ENCODE measurements at places on chromosomes 7 and 10.

GRCh38 chr10:5752301-5752871, 60.8 kb downstream of the GDI2 start:
- DNase-seq: no peak

GRCh38 chr10:6788731-6789130, 208.7 kb upstream of the PRKCQ start:
- DNase-seq: no peak

GRCh38 chr7:140310337-140311002, 87.9 kb downstream of the SLC37A3 start:
- no peak for DNase-seq

DNA sequence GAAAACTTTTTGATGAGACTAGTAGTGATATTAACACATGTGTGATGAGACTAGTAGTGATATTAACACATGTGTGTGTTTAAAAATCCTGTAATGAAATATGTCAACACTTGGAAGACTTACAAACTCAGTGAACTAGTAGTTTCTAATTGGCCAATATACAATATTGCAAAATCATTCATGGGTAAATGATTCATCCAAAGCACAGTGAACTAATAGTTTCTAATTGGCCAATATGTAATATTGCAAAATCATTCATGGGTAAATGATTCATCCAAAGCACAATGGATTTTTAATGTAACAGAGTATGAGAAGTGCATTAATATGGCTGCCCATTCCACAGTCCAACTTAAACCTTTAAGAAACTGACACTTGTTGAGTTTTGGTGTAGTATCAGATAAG, 77.8 kb downstream of the ATAD1 start:
- no peak for DNase-seq

GRCh38 chr10:121732656-121733445, 134.6 kb upstream of the FGFR2 start:
- DNase-seq: no peak

DNA sequence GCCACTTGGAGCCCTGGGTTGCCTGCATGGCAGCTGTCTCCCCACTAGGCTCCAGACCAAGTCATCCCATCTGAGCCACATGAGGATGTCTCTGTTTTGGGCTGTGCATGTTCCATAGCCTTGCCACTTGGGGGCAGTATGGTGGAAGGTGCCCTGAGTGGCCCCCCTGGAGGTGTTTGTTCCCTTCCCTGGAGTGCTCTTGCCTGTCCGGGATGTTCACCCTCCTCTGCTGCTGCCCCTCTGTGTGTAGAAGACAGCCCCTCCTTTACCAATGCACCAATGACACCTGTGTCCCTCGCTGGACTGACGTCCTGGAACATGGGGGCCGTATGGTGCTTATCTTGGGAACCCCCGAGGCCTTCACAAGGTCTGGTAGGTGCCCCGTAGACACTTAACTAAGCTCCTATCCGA, 100.2 kb downstream of the ACTR3B start:
- peak; percentile 29 for DNase-seq

- no peak for DNase-seq
Measured at GRCh38 chr7:151700586-151701165, 176.2 kb downstream of the PRKAG2 start.

- no peak for DNase-seq
Measured at GRCh38 chr10:7354330-7355047, 56.3 kb downstream of the SFMBT2 start.

GRCh38 chr10:23088609-23089008, 6.8 kb upstream of the MSRB2 start:
- no peak for DNase-seq

- no peak for DNase-seq
Measured at GRCh38 chr7:2791390-2791789, 52.7 kb downstream of the GNA12 start.

- no peak for DNase-seq
Measured at GRCh38 chr10:80493522-80494051, 39.5 kb downstream of the TSPAN14 start.

GRCh38 chr10:101358706-101359300, 4.8 kb downstream of the BTRC start:
- DNase-seq: no peak

DNA sequence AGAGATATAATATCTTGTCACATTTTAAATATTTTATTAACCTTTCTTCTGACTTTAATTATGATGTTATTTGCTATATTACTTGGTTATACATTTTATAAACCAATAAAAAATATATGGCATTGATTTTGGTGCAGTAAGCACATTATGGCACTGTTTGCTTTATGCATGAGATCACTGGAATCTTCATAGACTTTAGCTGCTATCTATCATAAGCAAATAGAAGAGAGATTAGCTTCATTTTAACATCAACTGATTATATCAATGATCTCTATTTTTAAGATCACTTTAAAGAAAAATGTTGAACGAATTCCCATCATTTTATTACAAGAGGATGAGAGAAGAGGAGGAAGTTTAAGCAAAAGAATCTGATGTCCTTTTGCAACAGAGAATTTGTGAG, 58.6 kb upstream of the CDK1 start:
- DNase-seq: no peak

DNA sequence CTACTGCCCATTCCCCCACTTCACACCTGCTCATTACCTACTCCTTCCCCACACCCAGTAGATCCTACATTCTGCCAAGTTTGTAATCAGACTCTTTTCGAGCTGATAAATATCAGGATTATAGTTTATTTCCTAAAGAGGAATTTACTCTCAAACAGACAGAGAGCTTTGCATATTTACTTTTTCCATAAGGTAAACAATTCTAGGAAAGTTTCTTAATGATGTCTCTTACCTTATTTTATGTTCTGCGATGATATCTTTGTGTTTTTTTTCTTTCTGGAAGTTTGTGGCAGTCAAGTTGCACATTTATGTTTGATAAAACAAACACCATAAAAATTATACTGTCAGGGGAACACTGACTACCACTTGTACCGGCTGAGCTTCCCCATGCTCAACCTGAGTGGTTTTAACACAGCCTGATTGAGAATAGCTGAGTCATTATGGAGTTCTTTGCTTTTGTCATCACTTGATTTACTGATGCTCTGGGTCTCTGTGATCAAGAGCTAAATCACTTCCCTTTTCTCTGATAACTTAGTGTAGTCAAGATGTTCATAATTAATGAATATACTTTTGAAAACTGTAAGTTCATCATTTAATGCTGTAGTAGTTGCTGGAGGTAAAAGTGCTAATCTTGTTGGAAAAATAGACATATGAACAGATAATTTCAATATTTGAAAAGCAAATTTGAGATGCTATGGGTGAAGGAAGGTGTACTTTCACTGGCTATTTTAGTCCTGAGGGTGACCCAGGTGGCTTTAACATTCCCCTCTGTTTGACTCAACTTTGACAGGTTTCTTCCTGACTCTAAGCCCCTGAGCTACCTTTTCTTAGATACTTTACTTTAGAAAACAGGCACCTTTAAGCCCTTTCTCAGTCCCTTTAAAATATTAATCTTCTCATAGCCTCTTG, 1034.5 kb upstream of the LRRTM3 start:
- DNase-seq: no peak

DNA sequence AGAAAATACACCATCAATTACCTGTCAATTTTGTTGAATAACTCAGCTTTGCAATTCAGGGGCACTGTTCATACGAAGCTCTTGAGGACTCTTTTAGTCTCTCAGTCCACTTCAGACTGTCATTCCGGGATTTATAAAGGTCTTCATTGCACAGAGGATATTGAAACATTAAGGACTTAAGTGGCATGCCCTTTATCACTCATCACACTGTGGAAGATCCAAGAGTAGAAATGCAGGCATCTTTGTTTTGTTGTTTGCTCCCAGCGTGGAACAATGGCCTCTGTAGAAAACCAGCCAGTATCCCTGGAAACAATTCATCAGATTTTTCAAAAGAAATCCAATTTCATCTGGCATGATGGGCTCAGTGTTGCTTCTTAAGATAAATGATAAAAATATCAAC, 66.3 kb upstream of the LRGUK start:
- no peak for DNase-seq

DNA sequence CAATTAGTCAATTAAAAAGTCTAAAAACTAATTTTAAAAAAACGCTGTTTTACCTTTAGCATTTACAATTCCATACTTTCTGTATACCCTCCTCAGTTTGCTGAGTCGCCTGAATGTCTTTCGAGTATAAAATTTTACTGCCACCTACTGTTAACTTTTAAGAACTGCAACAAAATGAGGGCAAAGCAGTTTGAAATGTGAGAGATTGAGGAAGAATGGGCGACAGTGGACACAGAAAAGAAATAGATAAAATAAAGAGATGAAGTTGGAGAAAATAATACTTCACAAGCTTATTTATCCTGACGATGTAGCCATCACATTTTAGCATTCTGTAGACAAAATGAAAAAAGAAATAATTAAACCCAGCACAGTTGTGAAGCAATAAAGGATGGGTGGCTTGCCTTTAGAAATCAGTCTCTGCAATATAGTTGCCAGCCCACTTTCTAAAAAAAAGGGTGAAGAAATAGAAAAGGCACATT, 110.8 kb upstream of the PTN start:
- DNase-seq: no peak

DNA sequence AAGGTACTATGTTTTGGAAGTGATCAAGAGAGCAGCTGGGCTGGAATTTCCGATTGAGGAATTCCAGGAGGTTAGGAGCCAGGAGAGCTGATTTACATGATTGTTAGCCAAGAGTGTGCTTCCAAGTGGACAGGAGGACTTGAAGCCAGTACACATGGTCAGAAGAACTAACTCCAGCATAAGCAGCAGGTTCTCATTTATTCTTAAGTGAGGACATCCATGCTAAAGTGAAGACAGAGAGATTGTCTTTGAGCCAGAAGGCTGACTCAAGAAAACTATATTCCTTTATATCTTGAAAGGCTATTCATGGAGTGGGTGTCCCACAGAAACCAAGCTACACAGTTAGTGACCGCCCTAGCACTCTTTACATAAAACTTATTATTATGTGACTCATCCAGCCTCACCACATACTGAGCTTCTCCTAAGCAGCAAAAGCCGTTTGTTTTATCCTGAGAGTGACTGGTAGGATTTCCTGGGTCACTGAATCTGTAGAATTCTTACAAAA, 56.7 kb upstream of the SEMA3A start:
- no peak for DNase-seq

GRCh38 chr7:3591944-3592343, 290.9 kb downstream of the SDK1 start:
- DNase-seq: no peak

GRCh38 chr10:24449321-24449740, 240.4 kb downstream of the KIAA1217 start:
- DNase-seq: no peak

- no peak for DNase-seq
Measured at GRCh38 chr10:15640536-15641085, 79.1 kb downstream of the ITGA8 start.

DNA sequence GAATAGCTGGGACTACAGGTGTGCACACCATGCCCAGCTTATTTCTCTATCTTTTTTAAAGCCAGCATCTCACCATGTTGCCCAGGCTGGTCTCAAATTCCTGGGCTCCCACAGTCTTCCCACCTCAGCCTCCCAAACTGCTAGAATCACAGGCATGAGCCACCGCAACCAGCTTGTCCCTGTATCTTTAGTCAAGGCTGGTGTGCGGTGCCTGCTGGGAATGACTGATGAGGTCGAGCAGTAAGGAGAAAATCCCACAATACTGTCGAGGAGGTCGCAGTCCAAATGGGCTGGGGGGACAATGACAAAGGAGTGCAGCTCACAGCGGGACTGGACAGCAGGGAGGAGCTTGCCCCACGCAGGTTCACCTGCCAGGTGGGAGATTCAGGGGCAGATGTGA, 50.2 kb upstream of the CALN1 start:
- DNase-seq: no peak

- DNase-seq: no peak
Measured at GRCh38 chr7:79281426-79281825, 172.0 kb downstream of the MAGI2 start.

DNA sequence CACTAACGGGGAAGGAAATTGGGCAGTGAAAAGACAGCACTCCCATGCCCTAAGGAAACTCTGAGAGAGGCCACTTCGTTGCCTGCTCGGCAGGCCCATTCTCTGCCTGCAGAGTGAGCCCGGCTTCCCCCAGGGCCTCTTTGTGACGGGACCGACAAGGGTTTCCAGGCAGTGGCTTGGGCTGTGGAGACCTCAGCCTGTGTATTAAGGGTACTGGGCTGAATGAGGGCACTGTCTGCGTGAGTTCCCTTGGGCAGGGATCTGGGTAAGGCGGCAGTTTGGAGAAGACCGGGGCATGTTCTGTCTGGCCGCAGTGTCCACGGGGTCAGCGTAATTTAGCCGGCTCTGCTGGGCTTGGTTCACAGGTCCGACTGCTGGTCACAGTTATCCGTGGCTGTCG, 237.2 kb downstream of the MGMT start:
- DNase-seq: no peak

GRCh38 chr7:137919987-137920386, 73.2 kb upstream of the DGKI start:
- DNase-seq: no peak

DNA sequence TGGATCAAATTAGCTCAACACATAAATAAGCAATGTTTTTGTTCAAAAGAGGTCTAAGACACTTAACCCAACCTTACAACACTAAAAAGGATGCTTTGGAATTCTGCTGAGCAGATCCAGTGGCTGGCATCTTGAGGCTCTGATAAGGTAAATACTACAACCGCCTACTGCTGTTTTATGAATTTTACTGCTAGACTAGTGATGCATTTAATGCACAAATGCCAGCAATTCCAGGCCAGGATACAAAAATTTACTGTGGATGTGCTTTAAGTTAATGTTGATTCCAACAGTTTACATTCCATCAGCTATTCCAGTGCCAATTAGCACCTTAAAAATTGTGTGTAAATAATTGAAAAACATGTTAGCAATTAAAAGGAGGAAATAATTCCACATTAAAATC, 261.3 kb downstream of the PARD3 start:
- DNase-seq: no peak

GRCh38 chr7:39504963-39505362, 61.2 kb upstream of the YAE1 start:
- DNase-seq: no peak

DNA sequence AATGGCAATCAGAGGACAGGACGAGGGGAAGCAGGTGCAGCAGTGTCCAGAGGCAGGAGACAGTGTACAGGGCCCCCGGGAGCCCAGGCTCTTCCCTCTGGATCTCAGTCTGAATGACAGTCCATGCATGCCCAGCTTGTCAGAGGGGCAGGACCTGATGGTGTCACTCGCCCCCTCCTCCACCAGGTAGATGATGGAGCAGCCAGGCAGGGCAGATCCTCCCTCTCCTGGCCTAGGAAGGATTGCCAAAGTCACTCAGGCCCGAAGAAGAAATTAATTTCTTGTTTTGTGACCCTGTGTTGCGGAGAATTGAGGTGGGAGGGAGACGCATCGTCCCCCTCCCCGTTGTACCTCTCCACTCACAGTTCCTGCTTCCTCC, 4.0 kb downstream of the VSTM4 start:
- DNase-seq: no peak

GRCh38 chr10:58994226-58995057, 182.0 kb upstream of the PHYHIPL start:
- no peak for DNase-seq
